ENCODE measurements at places on chromosomes 5 and 9.
A peak's percentile ranks its signal among the peaks of the same experiment; 100 is the strongest.

- DNase-seq: no peak
Measured at GRCh38 chr9:130960522-130961378, 21.7 kb upstream of the FIBCD1 start.

DNA sequence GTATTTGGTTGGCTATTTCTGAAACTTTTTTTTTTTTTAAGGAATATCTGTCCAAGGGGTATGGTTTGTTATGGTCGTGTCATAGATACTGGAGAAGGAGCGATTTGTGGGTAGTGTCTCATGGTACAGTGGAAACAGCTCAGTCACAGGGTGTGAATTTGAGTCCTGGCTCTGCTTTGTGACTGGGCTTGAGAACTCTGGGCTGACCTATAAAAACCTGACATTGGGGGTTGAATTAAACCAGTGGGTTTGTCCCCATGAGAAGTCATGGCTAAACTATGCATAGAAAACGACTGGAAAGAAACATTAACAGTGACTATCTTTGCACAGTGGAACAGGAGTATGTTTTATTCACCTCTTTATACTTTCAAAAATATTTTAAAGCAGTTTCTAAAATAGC, 54.7 kb downstream of the MACROH2A1 start:
- DNase-seq: no peak

DNA sequence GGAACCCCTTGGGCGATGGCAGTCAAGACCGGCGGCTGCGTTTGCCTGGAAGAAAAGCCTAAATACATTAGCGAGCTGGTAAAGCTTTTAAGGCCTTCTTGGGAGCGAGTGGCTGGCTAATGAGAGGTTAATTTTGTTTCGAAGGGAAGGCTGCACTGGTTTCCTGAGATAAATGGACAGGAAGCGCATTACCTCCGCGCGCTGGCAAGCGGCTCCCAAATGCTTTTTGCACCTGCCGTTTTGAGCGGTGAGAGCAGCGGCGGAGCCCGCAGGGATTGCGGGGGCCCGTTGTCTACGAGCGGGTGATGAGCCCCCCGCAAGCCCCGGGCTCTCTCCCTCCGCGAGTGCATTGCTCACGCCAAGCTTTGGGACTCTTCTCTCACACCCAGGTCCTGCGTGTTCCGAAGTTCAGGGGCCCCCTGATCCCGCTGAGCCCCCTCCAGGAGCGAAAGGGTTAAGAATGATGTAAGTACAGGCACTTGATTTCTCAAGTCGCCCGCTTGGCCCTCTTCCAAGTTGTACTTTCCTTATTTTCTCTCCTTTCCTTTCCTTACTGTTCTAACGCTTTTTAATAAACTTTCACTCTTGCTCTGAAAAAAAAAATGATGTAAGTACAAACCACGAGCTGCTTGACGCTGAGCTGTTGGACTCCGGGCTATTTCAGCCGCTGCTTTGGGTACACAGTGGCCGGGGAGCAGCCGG, 3.1 kb upstream of the RGMB start:
- peak; percentile 79 for DNase-seq

GRCh38 chr5:153903321-153903720, 135.4 kb downstream of the FAM114A2 start:
- no peak for DNase-seq

GRCh38 chr5:103450333-103451061, 112.1 kb downstream of the NUDT12 start:
- DNase-seq: peak; percentile 27

DNA sequence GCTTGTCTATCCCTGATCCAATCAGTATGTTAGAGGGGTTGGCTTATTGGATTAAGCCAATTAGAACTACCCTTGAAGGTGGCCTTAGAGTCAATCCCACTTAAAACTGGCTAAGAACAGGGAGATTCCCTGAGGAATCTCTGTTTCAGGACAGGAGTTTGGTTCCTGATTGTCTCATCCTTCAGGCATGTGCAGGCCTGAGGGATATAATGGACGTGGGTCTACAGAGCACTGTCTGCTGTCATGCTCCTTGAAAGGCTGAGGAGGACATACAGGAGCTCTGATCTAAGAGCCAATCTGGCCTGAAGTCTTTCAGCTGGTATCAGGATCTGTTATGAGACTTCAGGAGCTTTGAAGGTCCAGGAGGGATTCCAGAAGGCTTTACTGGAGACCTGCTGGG, 36.2 kb upstream of the PRXL2C start:
- DNase-seq: no peak

- no peak for DNase-seq
Measured at GRCh38 chr9:126479515-126479914, 134.2 kb upstream of the LMX1B start.

DNA sequence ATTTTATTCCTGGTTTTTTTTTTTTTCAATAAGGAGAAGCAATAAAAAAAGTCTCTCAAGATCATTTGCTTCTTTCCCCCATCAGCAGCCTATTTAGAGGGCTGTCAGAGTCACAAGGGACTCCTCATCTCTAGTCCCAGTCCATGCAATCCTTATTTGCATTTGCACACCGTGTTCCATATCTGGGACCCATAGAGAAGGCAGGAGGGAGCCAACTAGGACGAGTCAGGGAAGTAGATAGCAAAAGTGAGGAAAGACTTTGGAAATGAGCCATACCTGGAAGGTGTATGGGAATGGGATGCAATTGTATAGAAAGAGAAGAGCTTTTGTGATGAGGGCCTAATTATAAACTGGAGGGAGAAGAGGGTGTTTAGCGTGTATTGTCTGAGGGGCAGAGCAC, 160.0 kb downstream of the PIK3R1 start:
- DNase-seq: no peak

- DNase-seq: no peak
Measured at GRCh38 chr5:100861148-100861547, 41.9 kb downstream of the ST8SIA4 start.

DNA sequence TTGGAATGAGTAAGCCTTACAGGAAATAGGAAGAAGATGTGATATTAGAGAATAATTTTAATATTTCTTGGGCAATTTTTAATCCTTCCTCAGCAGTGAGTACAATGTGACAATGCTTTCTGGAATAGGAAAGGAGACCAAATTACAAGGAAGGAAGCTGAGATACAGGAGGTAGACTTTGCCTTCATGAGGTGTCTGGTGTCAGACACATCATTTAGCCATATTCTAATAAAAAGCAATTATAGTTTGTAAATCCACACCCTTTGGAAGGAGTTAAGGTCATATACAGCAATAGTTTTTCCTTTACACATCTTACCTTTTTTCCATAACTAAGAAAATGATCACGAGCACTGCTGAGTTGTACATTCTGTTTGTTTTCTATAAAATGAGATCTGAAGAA, 390.4 kb downstream of the SH3GL2 start:
- DNase-seq: no peak

GRCh38 chr9:93965830-93966577, 10.8 kb upstream of the BARX1 start:
- no peak for DNase-seq

GRCh38 chr5:111488353-111488752, 24.0 kb downstream of the STARD4 start:
- no peak for DNase-seq

DNA sequence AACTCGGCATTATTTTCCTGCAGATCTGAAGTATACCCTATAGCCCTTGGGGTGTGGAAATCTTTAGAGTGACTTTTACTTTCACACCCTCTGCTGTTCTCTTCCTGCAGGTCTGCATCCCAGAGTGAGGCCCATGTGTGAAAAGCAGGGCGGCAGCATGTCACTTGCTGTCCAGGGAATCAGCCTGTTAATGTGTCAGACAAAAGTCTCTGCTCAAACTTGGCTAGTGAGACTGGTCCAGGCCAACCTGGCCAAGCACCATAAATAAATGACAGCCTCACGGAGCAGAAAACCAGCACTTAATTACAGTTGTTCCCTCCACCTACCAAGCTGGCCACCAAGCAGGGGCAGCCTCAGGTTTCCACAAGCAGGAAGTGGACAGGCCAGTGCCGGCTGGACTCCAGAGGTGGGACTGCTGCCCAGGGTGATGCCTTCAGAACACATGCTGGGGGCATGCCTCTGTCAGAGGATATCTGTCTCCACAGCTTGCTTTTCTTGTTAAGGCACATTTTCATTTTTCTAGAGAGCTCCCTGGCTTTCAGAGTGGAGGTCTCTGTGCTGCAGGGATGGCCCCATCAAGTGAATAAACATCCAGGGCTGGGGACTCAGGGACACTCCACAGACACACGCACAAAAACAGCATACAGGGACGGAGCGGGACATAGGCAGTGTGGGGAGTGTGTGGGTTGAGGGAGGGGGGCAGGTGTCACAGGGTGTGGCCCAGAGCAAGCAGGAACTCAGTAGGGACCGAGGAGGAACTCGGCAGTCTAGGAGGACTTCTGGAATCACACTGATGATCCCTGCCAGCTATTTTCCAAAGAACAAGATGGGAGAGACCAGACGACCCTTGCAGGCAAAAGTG, 243.8 kb upstream of the IRX1 start:
- DNase-seq: no peak

DNA sequence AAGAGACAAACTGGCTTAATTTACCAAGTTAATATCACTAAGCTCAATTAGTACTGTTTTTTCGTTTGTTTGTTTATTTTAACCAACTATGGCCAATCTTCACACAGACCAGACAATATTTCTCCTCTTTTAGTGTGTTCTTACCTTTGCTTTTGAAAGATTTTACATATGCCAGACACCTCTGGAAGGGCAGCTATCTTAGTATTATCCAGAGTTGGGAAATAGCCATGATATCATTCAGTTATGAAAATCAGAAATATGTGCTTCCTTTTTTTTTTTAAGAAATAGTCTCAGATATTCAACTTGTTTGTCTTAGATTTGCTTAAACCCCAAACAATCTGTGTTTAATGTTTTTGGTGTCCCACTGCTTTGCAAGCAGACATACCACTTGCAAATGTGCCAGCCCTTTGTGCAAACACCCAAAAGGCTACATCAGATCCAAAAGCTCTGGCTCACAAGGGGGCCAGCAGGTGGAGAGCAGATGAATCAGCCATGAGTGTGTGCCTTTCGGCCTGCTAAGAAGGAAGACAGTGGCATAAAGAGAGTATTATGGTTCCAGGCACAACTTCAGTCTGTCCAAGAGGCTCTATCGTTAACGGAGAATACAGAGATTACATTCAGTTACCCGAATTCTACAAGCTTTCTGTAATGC, 147.6 kb downstream of the EFNA5 start:
- no peak for DNase-seq

GRCh38 chr9:98359569-98359968, 104.1 kb upstream of the TBC1D2 start:
- DNase-seq: no peak

- no peak for DNase-seq
Measured at GRCh38 chr9:99222416-99223270, 561 bp downstream of the SEC61B start.

DNA sequence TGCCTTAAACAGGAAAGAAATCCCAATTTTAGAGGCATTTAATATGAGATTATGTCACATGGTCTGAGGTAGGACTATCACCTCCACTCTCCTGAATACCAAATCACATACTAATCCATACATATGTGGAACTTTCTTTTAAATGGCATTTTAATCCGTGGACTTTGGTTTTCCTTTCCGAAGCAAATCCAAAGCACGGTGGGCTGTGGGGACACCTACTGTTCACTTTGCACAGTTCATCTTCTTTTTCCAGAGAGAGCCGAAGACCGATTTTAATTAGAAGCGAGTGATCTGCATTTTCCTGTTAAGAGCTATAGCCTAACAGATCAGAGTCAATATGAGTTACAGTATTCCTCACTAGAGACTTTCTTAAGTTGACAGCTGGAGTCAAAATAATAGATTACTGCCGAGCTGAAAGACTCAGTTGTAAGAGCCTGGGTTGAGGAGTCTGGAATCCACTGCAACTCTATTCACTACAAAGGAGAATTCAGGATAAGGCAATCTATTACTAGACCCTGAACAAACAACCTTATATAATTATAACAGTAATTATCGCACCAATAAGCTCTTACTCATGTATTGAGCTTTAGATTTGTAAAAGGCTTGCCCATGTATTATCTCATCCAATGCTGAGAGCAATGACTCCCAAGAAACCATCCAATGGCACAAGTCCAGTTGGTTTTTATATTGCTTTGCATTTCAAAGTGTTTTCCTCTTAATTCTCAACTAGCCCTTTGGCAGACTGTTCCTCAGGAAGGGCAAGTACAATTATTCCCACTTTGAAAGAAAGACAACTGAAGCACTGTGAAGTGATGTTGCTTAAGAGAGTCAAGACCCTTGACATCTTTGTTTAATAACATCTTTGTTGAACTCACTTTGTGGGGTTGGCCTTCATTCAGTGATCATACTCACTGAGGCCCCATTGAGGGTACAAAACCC, 144.7 kb downstream of the TRPM6 start:
- peak; percentile 27 for DNase-seq

- no peak for DNase-seq
Measured at GRCh38 chr9:109101810-109102209, 17.9 kb downstream of the TMEM245 start.

DNA sequence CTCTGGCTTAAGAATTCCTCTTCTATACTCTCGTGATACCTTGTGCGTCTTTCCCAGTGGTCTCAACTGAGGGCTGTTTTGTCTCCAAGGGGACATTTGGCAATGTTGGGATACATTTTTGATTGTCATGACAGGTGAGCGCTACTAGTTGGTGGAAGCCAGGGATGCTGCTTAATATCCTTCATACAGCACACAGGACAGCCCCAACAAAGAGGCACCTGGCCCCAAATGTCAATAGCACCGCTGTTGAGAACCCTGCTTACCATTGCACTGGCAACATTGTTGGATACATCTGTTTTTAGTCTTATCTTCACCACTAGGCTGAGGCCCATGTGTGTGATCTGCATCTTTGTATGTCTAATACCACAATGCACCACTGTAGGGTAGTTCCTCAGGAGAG, 114.1 kb downstream of the C9orf152 start:
- no peak for DNase-seq

DNA sequence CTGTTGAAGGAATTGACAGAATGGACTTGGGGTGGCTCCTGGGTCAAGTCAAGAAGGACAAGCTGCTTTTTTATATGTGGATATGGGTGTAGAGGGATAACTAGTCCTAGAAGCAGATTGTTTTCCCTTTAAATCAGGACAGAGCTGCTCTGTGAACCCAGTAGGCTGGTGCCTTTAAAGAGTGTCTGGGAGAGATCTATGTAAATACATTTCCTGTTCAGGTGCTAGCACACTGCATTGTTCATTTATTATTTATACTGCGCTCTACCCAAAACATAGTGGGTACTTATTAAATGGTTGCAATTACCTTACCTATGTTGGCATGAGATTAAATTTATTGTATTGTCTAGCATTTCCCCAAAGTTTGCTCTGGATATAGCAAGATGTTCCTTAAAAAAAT, 86.6 kb upstream of the EQTN start:
- no peak for DNase-seq

DNA sequence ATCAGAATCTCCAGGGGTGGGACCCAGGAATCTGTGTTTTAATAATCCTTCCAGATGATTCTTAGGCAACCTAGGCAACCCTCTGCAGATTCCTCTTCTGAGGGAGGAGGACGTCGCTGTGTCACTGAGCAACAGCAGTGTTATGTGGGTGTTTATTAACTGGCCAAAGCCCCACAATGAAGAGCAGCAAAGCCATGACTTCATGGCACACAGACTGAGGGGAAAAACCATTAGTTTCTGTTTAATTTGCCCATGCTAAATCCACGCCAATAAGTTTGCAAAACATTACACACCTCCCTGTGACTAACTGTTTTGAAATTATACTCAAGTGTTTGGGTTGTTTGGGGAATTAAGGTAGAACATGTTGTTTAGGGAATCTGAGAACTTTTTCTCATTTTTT, 83.7 kb upstream of the TMED7 start:
- no peak for DNase-seq

GRCh38 chr9:127204771-127205470, 59.7 kb upstream of the GARNL3 start:
- peak; percentile 85 for DNase-seq
